T-helper 2 cell treated with Interferon-gamma antibody and Interleukin-4, amounts not matched to agents 5 μg/mL and 100 μg/mL, for 36 hours (primary cell): ENCODE measurements at places on chromosomes 1 and 21.
A peak's percentile ranks its signal among the peaks of the same experiment; 100 is the strongest.

DNA sequence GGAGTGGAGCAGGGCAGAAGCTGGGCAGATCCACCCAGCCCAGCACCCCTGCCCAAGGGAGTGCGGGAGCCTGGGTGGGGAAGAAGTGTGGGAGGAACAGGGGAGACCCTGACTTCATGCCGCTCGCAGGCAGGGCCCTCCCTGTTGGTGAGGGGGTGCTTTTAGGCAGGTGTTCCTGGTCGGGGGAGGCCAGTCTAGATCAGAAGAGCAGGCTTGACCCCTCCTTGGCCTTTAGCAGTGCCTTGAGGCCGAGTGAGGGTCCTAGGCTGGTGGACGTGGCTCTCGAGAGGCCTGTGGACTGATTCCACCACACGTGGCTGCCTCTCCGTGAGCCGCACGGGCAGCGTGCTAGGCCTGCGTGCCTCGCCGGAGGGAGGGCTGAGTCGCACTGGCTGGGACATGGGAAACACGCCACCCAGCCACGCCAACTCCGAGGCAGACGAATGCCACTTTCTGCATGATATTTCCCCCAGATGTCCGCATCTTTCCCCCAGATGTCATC lies 19.4 kb upstream of the COL18A1 start:
- no peaks in the 10 kb centered on the region for H3K36me3 ChIP-seq
- no peaks in the 10 kb centered on the region for H3K4me1 ChIP-seq
- no peak overlapping the region for H3K4me3 ChIP-seq
- DNase-seq, result no peak
- H3K27ac ChIP-seq, result no peak overlapping the region

DNA sequence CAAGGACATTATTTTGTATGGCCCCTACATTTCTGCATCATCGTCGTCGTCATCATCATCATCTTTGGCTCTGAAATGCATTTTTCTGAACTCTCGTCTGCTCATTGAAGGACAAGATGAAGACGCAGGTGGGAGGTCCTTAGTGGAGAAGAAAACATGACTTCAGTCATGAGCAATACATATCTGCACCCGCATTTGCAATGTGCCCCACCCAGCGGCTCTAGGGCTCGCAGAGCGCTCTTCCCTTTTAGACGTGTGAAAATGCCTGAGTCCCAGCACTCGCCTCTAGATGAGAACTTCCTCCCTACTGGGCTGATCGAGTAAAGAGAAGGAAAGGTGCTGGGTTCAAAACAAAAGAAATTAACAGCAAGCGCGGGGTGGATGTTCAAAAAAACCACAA lies 10.1 kb downstream of the C1orf174 start:
- no peak for DNase-seq
- H3K4me1 ChIP-seq, result peaks cover 20% of the 10 kb centered on the region
- no peaks in the 10 kb centered on the region for H3K27me3 ChIP-seq
- H3K4me3 ChIP-seq, result peak overlapping the region; percentile 10
- peaks cover 40% of the 10 kb centered on the region for H3K36me3 ChIP-seq

DNA sequence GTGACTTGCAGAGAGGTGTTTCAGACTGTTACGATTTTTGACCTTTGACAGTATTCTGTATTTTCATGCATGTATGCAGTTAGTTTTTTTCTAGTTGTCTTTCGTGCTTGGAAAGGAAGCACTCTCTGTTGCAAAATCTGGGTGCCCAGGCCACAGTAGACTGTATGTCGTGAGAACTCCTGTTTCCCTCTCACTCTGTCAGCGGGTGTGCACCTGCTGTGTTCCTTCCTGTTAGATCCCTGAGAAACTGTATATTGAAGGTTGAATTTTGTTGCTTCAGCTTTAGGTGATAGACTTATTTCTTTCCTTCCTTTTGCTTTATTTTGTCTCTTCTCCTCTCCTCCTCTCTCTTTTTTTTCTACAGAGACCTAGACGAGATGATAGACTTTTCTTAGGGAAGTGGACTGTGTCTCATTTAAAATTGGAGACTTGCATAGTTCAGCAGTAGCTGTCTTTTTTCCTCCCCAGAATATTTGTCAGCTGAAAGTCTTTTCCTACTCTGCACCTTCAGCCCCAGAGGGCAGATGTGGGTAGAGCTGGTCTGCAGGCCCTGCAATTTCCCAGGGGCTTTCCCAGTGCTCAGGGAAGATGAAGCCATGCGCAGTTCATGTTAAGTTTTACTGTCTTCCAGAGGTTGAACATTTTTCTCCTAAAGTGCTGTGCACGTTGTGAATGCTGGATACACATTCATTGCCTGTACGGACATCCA lies 1.4 kb downstream of the TRAPPC10 start:
- H3K4me1 ChIP-seq, result peaks cover 49% of the 10 kb centered on the region
- peak overlapping the region; percentile 90 for H3K4me3 ChIP-seq
- H3K27me3 ChIP-seq, result no peaks in the 10 kb centered on the region
- H3K36me3 ChIP-seq, result peaks cover 27% of the 10 kb centered on the region
- DNase-seq, result peak; percentile 42
- H3K27ac ChIP-seq, result peak overlapping the region; percentile 88

DNA sequence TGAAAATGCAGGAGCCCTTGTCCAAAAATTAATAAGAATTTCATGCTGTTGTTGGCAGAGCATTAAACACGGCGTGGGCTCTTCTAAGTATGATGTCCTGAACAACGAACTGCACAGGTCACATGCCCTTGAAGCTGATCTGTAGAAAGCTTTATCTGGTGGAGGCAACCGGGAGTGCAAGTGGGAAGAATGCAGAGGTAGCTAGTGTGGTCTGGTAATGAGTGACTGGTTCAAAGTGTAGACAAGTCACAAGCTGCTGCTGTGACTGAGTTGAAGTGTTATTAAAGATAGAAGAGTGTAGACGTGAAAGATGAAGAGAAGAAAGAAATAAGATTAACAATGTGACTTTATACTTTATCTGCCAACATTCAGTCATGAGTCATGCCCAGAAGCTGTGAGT lies 361.9 kb downstream of the TTLL7 start:
- H3K4me3 ChIP-seq, result no peak overlapping the region
- H3K4me1 ChIP-seq, result peaks cover 8% of the 10 kb centered on the region
- no peak overlapping the region for H3K27ac ChIP-seq
- no peaks in the 10 kb centered on the region for H3K36me3 ChIP-seq

- DNase-seq, result no peak
- peak overlapping the region; percentile 95 for H3K27ac ChIP-seq
- peaks cover 76% of the 10 kb centered on the region for H3K4me1 ChIP-seq
- no peaks in the 10 kb centered on the region for H3K27me3 ChIP-seq
- H3K36me3 ChIP-seq, result peaks cover 93% of the 10 kb centered on the region
Measured at GRCh38 chr1:160685266-160685665, 26.4 kb downstream of the CD48 start.

GRCh38 chr1:221071777-221072176 lies 192.5 kb downstream of the HLX start:
- no peaks in the 10 kb centered on the region for H3K36me3 ChIP-seq
- H3K27me3 ChIP-seq, result no peaks in the 10 kb centered on the region
- no peak for DNase-seq

DNA sequence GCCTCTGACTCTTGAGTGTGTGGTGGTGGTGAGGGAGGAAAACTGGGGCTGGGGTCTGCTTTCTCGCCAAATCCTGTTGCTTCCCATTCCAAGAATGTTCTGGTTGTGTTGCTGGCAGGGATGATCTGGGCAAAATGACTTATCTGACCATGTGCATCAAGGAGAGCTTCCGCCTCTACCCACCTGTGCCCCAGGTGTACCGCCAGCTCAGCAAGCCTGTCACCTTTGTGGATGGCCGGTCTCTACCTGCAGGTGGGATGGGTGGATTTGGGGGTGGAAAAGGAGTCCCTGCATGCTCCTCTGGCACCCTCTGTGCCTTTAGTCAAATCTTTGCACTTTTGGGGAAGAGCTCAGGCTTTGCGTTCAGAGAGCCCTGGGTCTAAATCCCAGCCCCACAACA lies 18.1 kb downstream of the CYP4B1 start:
- no peaks in the 10 kb centered on the region for H3K27me3 ChIP-seq
- DNase-seq, result no peak
- no peak overlapping the region for H3K4me3 ChIP-seq
- H3K36me3 ChIP-seq, result no peaks in the 10 kb centered on the region
- no peaks in the 10 kb centered on the region for H3K4me1 ChIP-seq

DNA sequence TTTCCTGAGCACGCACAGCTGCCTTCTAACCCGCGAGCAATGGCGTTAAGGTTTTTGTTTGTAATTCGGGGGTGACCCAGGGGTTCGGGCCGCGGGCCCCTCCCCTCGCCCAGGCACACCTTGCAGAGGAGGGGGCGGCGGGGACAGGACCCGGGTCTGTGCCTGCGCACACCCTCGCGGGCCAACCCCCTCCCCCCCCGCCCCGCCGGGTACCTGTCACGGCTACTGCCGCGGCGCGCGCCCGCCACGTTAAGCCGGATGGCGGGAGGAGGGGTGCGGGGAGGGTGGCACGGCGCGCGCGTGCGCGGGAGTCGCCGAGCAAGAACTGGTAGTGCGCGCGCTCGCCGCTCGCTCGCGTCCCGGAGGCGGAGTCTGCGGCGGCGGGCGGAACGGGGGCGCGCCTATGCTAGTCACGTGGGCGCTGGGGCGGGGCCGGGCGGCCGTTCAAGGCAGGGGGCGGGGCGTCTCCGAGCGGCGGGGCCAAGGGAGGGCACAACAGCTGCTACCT lies at the start of gene TPTE:
TSS of gene TPTE (plus strand) at position 493 of the 508 bp plus-strand sequence. CDS start 17,141 bp downstream, outside the sequence.
- H3K27ac ChIP-seq, result no peak within 1 kb of the TSS
- H3K4me1 ChIP-seq, result no peaks in the 10 kb centered on the region
- DNase-seq, result no peak
- no peak within 1 kb of the TSS for H3K4me3 ChIP-seq
- no peaks in the 10 kb centered on the region for H3K27me3 ChIP-seq

- no peak overlapping the region for H3K27ac ChIP-seq
- DNase-seq, result no peak
- H3K27me3 ChIP-seq, result peaks cover 14% of the 10 kb centered on the region
Measured at GRCh38 chr1:227225715-227226346, 92.5 kb downstream of the CDC42BPA start.

- H3K36me3 ChIP-seq, result no peaks in the 10 kb centered on the region
- H3K4me1 ChIP-seq, result no peaks in the 10 kb centered on the region
- no peak overlapping the region for H3K27ac ChIP-seq
- no peak overlapping the region for H3K4me3 ChIP-seq
Measured at GRCh38 chr1:227540170-227541098, 22.9 kb upstream of the ZNF678 start.

DNA sequence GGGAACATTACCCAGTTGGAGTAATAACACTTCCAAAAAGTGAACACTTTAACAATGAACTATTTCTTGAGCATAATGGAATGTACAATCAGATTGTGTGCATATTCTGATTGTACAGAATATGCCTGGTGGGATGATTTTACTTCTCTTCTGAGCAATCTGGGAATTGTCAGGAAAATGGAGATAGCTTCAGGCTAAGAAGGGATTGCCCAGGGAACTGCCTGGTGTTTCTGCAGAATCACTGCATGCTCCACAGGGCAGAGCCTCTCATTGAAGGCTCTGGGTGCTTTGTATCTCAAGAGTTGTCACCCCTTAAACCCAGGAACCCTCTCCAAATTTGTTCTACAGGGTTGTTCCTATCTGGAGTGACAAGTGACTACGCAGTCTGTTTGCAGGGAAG lies 51.2 kb downstream of the UTP25 start:
- no peak for DNase-seq
- H3K27ac ChIP-seq, result no peak overlapping the region
- H3K4me3 ChIP-seq, result no peak overlapping the region
- H3K27me3 ChIP-seq, result peaks cover 24% of the 10 kb centered on the region
- H3K4me1 ChIP-seq, result no peaks in the 10 kb centered on the region

GRCh38 chr1:163036671-163037070 lies 32.5 kb upstream of the RGS4 start:
- DNase-seq, result no peak
- no peak overlapping the region for H3K27ac ChIP-seq
- H3K36me3 ChIP-seq, result no peaks in the 10 kb centered on the region
- no peaks in the 10 kb centered on the region for H3K4me1 ChIP-seq
- no peaks in the 10 kb centered on the region for H3K27me3 ChIP-seq

DNA sequence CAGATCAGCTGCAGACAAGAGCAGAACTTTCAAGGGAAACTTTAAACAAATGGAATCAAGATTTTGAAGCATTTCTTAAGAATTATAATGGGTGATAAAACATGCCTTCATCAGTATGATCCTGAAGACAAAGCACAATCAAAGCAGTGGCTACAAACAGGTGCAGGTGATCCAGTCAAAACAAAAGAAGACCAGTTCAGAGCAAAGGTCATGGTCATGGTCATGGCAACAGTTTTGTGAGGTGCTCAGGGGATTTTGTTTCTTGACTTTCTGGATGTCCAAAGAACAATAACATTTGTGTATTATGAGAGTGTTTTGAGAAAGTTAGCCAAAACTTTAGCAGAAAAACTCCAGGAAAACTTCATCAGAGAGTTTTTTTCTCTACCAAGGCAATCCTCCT lies 681.7 kb upstream of the PTBP2 start:
- DNase-seq, result no peak
- H3K4me3 ChIP-seq, result no peak overlapping the region
- no peak overlapping the region for H3K27ac ChIP-seq
- H3K4me1 ChIP-seq, result no peaks in the 10 kb centered on the region

DNA sequence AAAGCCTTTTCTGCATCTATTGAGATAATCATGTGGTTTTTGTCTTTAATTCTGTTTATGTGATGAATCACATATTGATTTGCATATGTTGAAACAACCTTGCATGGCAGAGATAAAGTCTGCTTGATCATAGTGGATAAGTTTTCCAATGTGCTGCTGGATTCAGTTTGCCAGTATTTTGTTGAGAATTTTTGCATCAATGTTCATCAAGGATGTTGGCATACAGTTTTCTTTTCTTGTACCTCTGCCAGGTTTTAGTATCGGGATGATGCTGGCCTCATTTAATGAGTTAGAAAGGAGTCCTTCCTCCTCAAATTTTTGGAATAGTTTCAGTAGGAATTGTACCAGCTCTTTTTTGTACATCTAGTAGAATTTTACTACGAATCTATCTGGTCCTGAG lies 55.0 kb downstream of the COL24A1 start:
- no peaks in the 10 kb centered on the region for H3K36me3 ChIP-seq
- H3K27ac ChIP-seq, result no peak overlapping the region
- no peak for DNase-seq
- no peaks in the 10 kb centered on the region for H3K4me1 ChIP-seq
- no peak overlapping the region for H3K4me3 ChIP-seq

DNA sequence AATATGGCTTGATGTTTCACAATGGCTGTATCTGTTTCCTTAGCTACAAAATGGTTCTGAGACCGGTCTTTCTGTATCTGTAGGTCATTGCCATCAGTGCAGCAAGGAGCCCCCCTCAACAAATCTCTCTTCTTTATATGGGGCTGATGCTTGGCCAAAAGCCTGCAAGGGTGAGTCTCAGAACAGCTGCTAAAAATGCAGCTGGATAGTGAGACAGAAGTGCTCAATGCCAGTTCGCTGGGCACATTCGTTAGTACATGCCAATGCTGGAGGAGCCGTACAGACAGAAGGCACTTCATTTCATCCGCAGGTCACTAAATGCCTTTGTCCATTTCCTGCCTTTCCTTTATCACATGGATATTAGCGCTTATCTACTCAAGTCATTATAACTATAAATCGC lies 67.3 kb downstream of the RUNX1 start:
- peak overlapping the region; percentile 83 for H3K27ac ChIP-seq
- DNase-seq, result no peak
- peaks cover 57% of the 10 kb centered on the region for H3K36me3 ChIP-seq
- peaks cover 70% of the 10 kb centered on the region for H3K4me1 ChIP-seq

DNA sequence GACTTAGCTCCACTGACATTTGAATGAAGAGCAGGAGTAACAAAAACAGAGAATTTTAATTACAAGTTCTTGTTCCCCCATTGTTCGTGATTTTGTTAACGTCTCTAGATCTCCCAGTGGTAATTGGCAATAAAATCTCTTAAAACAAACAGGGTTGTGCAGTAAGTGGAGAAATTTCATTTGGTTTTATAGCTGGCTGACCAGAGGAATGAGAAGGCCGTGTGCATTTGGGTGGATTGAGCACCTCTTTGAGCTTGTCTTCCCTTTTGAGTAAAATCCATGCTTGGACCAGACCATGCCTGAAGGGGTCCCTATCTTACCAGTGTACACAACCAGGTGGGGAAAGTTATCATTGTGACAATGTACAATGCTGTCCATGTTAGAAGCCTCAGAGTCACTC lies 137.8 kb downstream of the HIVEP3 start:
- no peak for DNase-seq
- H3K27me3 ChIP-seq, result no peaks in the 10 kb centered on the region
- H3K4me1 ChIP-seq, result peaks cover 4% of the 10 kb centered on the region
